ENCODE measurements at places on chromosomes 5 and 9.

- no peak for DNase-seq
These were observed 10.7 kb downstream of the PDLIM4 start for GRCh38 chr5:132267931-132268768.

DNA sequence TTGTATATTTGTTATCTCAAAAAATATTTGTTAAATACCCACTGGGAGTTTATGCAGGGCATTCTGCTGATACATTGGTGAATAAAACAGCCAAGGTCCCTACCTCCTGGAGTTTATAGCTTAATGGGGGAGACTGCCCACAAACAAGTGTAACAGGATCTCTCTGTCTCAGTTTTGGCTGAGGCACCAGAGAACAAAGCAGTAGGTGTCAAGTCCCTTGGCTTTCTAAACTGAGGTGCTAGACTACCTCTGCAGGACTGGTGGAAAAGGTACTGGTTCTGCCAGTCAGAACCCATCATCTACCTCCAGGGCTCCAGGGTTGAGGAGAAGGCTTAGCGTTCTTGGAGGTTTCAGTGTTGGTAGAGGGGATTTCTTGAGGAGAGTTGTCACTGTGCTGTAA, 188.4 kb upstream of the ELL2 start:
- DNase-seq, result no peak

- no peak for DNase-seq
These were observed 394.4 kb upstream of the ZNF608 start for GRCh38 chr5:125140855-125141254.

GRCh38 chr5:74948031-74948546, 81.9 kb upstream of the FAM169A start:
- peak; percentile 24 for DNase-seq

DNA sequence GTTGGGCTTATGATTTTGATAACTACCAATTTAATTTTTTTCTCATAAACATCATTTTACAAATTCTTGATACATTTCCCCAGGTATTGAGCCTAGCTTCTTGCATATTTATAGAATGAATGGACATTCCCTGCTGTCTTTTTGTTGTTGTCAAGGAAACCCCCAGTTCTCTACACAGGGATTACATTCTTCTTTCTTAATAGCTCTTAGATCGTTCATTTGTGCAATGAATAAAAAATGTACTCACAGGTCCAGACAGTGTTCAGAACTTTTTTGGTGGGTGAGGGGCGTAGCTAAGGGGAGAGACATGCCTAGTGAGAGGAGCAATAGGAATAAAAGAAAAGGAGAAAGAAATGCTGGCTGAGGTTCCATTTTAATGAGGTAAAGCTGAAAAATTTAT, 58.6 kb downstream of the VCAN start:
- no peak for DNase-seq

GRCh38 chr5:10338686-10339057, 14.8 kb upstream of the MARCHF6 start:
- DNase-seq, result no peak

- peak; percentile 96 for DNase-seq
These were observed 66.6 kb downstream of the C9orf152 start for GRCh38 chr9:110141227-110141793.

DNA sequence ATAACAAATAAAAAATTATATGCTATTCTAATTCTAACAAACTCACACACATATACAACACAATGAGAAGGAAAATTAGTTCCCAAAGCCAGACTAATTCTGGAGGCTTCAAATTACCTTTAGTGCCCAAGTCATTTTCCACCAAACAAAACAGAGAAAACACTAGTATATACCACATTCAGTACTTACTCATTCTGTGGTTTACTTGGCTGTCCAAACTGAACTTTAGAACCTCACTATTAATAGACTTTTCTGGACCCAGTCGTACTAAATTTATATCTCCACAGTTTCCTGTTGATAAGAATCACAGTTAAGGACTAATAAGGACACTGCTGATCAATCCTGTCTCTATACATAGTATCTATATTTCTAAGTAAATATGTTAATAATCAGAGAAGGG, 66.4 kb downstream of the SETX start:
- DNase-seq, result no peak

GRCh38 chr9:77512876-77513275, 135.2 kb downstream of the GNA14 start:
- no peak for DNase-seq

GRCh38 chr5:54807421-54807820, 178.0 kb downstream of the ESM1 start:
- peak; percentile 72 for DNase-seq

DNA sequence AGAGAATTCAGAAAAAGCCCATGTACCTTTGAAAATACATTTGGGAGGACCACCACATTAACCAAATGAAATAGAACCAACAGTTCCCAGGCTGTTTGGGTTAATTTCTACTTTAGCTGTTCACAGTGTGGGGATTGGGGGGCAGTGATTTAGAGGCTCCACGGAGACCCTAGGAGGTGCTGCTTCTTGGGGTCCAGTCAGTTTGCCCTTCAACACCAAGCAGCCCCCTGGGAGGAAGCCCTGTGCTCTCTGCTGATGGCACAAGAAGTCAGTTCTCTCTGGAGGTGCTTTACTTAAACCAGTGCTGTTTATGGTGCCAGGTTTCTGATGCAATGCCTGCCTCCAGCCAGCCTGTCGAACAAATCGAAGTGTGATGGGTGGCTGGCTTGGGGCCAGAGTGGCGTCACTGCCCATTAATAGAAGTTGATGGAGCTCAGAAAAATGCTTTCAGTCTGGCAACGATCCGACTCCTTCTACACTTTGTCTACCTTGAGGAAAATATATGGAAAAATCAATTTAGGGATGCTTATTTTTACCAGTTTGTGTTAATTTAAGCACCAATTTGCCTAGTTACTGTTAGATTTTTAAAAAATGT, 134.0 kb downstream of the SNX18 start:
- DNase-seq, result no peak

DNA sequence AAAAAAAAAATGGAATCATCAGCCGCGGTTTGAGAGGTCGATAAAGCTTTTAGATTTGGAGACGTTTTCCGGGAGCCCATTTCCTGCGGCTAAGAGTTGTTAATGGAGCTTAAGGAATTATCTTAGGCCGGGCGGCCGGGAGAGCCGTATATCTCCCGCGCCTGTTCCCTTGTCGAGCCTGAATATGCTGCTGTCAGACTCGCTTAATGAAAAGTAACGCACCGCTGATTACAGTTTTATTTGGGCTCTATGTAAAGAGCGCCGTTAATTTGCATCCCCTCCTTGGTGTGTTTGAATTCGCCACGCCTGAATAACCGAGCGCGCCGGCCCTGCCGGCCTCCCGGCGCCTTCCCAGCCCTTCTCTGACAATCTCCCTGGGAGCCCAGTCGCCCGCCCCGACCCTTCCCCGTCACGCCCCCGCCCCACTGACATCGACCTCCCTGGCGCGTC, 7.9 kb downstream of the IRX4 start:
- DNase-seq, result no peak

DNA sequence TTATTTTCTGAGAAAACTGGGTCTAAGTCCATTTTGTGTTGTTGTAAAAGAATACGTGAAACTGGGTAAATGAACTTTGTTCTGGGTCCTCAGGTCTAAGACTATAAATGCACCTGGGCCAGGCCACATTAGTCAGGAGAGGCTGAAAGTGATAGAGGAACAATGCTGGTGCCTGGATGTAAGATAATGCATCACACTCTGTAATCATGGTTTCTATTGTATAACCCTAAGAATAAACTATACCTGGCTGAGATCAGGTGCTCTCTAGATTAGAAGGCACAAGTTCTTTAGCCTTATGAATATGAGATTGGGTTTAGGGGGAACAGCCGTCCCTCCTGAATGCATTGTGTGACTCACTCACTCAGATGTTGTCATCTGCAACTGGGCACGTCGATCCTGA, 675.5 kb downstream of the HTR1A start:
- no peak for DNase-seq

DNA sequence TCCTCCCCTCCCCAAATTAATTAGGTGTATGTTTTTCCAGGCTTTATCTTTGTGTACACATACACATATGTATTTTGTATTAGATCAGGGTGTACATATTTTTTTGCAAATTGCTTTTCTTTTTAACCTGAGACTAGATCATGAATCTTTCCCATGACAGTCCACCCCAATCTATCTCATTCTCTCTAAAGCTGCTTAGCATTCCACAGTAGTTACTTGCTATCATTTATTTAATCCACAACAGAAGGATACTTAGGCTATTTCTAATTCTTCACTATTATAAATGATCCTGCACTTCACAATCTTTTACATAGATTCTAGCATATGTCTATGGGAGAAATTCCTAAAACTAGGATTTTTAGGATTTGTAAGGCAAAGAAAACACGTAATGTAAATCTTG, 43.9 kb downstream of the SH3RF2 start:
- no peak for DNase-seq

- no peak for DNase-seq
These were observed 116.4 kb downstream of the RXRA start for GRCh38 chr9:134442486-134443173.

Data from ACHN (cell line).